ENCODE measurements at places on chromosomes 5 and 9.

- DNase-seq, result no peak
Measured at GRCh38 chr9:20651939-20652338, 29.6 kb upstream of the MLLT3 start.

DNA sequence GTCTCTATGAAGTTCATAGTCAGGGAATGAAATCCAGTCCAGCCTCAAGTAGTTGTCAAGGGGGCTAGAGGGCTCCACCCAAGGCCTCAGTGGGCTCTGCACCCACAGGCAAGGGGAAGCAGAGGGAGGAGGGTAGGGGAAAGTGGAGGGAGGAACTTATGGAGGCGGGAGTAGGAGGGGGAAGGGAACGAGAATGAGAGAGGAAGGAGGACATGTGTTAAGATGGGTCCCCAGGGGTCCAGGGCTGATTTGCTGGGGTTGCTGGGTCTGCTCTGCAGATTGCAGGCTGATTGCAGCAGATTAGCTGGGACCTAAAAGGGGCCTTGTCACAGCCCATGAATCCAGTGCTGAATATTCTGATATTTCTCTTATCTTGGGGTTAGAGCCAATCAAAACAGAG is 166.9 kb upstream of the IL12B start:
- no peak for DNase-seq

- DNase-seq, result no peak
Measured at GRCh38 chr5:138699482-138699881, 53.7 kb upstream of the CTNNA1 start.

GRCh38 chr9:426264-426663 is 211.6 kb downstream of the DOCK8 start:
- DNase-seq, result no peak

- DNase-seq, result no peak
Measured at GRCh38 chr5:171357843-171358242, 29.8 kb upstream of the NPM1 start.

DNA sequence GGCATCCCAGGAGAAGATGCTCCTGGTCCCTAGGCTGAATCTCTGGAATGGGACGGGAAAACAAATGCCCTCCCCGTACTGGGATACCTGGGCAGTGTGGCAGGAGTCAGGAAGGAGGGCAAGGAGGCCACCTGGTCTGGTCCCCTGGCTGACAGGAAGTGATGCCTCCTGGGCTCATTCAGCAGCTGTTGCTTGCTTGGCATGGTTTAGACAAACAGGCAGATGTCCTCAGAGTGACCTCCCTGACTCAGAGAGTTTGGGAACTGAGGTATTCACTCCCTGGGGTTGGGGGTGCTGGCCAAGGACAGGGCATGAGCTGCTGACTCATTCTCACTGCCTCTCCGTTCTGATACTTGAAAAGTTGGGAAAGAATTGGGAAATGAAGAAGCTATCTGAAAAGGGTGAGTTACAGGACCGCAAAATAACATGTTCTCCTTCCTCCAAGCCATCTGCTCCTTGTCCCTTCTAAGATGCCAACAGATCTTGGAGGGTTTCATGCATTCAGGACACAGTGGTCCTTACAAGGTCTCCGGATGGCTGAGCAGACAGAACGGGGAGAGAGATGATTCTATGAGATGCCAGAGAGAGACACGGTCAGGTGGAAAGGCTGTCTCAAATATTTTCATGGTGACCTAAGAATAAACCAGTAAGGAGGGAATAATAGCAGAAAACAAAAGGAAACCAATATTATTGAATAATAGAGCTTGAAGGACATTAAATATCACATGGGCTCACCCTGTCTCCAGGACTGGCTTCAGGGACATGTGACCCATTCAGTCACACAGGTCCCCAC is 534.5 kb downstream of the BNC2 start:
- DNase-seq, result no peak

- DNase-seq, result peak; percentile 20
Measured at GRCh38 chr5:116738615-116739261, 164.1 kb upstream of the SEMA6A start.

GRCh38 chr5:50740832-50741231 is 74.4 kb downstream of the PARP8 start:
- no peak for DNase-seq

DNA sequence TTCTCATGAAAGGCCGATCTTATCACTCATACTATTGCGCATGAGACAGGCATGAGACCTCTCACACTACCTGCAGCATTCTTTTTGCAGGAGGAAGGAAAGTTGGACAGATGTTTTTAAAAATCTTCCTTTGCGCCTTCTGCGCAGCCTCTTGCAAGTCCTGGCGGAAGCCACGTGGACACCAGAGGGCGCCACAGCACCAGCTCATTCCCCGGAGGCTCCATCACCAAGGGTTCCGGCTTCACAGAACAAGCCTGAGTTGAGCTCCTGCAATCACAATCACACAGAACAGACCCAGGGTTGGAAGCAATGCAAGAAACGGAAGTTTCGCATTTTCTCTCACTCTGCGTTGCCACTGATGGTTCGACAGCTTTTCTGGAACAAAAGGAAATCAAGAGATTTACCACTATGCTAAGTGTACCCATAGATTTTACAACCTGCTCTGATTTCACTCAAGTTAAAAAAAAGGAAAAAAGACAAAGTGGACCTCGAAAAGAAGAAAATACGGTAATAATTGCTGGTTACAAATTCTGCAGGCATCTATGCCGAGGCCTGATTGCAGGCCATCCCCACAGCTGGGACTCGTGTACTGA is 304.7 kb upstream of the MSX2 start:
- DNase-seq, result peak; percentile 96
